Cortex of kidney (tissue), 1 donor: ENCODE measurements at places on chromosomes 7 and 10.

DNA sequence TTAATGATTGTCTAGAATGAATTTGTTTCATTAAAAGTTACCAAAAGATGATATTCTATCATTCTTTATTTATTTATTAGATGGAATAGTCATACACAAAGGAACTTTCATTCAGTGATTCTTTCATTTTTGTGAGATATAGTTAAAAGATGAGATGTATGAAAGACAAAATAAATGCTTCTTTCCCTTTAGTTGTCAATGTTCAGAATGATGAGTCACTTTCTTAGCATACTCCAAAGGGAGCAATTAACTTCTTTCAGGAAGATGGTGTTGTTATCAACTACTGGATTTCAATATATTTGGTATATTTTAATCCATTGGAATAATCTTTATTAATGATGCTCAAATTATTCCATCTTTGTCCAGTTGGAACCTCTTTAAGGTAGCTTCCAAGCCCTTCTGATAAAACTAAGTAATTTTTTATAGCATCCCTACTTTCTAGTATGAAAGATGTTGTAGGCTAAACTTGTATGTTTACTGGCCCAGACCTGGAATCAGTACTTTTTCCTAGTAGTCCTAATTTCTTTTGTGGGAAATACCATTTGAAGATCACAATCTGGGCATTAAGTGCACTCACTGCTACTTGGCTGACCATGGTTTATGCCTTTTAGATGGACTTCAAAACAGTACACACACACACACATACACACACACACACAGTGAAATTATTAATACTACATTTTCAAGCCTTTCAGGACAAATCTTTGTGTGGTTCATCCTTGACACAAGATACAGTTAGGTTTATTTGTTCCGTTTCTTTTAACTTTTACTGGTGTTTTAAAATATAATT is 2.5 kb downstream of the GIMAP7 start:
- no peak for DNase-seq

DNA sequence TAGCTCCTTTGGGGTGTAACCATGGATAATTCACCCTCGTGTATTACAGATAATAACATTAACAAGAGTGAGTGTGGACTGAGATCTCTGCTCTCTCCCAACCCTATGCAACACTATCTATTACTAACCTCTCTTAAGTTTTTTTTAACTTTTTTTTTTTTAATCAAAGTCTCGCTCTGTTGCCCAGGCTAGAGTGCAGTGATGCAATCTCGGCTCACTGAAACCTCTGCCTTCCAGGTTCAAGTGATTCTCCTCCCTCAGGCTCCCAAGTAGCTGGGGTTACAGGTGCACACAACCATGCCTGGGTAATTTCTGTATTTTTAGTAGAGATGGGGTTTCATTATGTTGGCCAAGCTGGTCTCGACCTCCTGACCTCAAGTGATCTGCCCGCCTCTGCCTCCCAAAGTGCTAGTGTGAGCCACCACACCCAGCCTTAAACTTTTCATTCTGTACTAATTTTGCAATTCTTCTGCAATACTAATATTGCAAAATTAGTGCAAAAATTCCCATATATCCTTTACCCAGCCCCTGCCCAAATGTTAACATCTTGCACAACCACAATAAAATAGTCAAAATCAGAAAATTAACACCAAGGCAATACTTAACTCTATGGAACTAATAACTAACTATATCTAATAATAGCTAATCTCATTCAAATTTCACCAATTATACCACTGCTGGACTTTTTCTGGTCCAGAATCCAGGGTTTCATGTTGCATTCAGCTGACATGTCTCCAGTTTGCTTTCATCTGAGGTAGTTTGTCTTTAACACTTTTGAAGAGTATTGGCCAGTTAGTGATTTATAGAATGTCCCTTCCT is 66.5 kb upstream of the TCF7L2 start:
- no peak for DNase-seq

DNA sequence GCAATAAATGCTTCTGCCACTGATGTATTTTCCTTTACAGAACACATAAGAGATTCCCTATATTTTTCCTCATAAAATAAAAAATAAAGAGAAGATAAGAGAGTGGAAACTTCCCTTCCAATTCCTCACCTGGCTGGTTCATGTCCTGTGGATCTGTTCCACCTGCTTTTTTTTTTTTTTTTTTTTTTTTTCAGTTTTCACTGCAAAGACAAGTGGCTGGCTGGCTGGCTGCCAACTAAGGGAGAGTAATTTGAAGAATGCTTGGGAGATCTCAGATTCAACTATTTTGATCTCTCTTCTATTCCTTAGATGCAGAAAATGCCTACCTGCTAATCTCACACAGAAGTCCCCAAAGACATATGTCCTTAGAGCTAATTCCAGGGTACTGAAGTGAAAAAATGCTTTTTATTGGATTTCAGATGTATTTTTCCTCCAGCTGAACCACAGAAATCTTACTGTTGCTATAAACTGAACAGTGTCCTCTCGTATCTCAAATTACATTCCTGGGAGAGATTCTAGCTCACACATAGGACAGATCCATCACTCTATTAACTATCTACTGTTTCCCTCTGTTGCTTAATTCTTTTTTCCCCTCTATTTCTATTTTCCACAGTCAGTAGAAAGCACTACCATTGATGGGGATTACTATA is 120.8 kb downstream of the NRCAM start:
- DNase-seq: no peak

- no peak for DNase-seq
Measured at GRCh38 chr10:132820056-132820455, 34.1 kb upstream of the NKX6-2 start.

DNA sequence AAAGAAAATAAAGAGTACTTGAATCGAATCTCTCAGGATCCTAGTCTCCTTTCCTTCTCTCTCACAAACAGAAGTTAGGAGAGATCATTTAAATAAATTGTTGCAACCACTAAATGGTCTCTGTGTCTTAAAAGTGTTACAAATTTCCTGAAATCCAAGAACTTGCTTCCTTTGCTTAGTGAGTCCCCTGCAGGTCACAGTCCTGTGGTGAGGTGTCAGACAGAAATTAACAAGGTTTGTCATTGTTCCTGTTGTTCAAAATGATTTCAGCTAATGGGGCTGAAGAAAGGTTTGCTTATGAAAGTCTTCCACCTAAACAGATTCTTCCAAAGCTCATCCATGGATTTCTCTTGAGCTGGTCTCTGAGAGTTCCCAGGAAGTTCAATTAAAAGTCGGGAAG is 151.6 kb upstream of the SLC26A5 start:
- no peak for DNase-seq

- DNase-seq: no peak
Measured at GRCh38 chr10:32308027-32308603, 38.8 kb downstream of the EPC1 start.

GRCh38 chr10:132517951-132518521 is 19.6 kb upstream of the INPP5A start:
- no peak for DNase-seq

GRCh38 chr7:158849768-158850544 is 6.4 kb upstream of the DYNC2I1 start:
- no peak for DNase-seq

DNA sequence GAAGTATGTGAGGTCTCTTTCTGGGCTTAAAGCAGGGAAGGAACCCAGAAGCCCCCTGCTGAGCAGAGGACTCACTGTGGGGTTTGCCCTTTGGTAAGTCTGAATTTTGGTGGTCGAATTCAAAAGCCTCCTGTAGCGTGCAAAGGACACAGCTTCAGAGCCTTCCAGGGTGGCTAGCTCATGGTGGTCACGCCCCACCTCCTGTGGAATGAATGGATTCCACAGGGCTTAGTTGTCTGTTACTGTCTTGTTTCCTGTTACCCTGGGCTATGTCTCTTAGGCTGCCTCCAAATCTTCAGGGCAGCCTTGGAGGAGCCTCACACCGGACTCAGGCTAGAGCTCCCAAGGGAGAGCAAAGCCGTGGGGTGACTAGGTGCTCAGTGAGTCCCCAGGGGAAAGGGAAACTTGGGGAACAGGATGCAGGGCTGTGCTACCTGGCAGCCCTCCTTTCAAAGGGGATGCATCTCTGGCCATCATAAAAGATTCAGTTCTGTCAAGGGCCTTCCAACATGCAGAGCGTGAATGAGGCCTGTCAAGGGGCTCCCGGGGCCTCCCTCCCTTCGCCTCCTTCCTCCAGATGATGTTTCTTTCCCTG is 211.7 kb downstream of the CCSER2 start:
- DNase-seq: no peak

- no peak for DNase-seq
Measured at GRCh38 chr7:25951414-25952260, 200.4 kb upstream of the NFE2L3 start.

DNA sequence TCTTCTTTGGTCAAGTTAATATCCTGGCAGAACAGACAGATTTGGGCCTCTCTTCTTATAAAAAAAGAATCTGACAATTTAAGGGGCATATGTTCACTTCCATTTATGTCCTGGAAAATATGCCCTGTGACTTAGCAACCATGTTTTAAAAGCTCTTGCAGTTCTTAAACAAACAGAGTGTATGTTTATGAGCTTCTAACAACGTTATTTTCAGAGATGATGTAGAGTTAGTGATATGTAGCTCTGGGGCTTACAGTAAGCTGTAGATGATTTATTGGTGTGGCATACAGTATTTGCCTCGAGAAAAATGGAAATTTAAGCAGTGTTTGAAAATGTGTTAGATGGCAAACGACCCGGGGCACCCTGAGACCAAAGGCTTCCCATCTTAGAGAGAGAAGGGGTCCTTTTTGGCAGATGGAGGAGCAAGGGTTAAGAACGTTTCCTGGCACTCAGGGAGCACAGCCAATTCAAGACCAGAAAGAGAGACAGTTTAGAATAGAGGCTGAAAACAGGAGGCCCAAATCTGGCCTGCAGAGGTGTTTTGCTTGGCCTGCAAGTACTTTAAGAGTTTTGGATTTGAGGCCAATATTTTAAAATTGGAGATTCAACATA is 397.5 kb downstream of the KCNMA1 start:
- no peak for DNase-seq

GRCh38 chr7:114759347-114760062 is 162.4 kb upstream of the MDFIC start:
- no peak for DNase-seq

DNA sequence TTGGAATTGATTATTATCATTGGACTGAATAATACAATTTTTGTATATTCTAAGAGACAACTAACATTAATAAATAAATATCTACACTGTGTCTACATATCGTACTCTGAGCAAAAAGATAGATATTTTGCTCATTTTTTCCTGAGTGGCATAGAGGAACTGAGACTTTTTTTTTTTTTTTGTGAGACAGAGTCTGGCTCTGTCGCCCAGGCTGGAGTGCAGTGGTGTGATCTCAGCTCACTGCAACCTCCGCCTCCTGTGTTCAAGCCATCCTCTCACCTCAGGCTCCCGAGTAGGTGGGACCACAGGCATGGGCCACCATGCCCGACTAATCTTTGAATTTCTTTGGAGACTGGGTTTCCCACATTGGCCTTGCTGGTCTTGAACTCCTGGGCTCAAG is 14.0 kb downstream of the KMT2E start:
- DNase-seq: no peak

- no peak for DNase-seq
Measured at GRCh38 chr10:759898-760477, 70.5 kb upstream of the DIP2C start.

DNA sequence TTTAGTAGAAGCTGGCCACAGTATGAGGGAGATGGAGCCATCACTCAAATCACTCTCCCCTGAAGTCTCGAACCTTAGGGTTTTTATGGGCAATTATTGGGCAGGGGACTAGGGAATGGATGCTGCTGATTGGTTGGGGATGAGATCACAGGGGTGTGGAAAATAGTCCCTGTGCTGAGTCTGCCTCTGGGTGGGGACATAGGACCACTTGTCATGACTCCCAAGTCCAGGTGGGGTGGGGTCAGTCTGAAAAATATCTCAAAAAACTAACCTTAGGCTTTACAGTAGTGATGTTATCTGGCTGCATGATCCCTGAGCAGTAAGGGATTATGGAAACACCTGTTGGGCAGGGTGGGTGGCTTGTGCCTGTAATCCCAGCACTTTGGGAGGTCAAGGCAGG is 98.6 kb downstream of the XRCC2 start:
- DNase-seq: no peak

- no peak for DNase-seq
Measured at GRCh38 chr10:1347962-1348772, 292.0 kb downstream of the WDR37 start.

- DNase-seq: no peak
Measured at GRCh38 chr10:117936141-117936540, 110.6 kb downstream of the RAB11FIP2 start.

GRCh38 chr7:81491573-81491972 is 278.3 kb downstream of the HGF start:
- no peak for DNase-seq

DNA sequence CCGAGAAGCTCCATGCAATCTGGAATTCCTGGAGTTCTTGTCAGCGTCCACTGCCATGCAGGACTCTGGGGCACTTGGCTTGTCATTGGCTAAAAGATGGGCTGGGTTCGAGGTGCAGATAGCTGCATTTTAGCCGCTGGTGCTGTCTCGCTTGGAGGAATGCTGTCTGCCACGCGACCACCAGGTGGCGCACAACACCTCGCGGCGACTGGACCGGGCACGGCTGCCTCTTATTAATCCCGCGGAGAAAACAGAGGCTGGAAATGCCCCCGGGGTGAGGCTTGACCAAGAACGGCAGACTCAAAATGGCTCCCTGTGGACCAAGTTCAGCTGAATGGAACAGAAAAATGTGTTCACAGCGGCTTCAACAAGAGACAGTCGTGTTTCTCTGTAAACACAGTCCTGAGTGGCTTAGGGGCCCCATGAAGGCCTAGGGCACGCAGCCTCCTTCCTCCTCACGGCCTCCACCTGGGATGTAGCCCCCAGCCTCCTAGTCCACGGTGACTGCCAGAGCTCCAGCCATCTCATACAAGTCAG is 46.2 kb downstream of the AOC1 start:
- no peak for DNase-seq

- DNase-seq: no peak
Measured at GRCh38 chr7:4842319-4843064, 19.3 kb downstream of the PAPOLB start.

- DNase-seq: no peak
Measured at GRCh38 chr7:154699417-154699816, 303.5 kb downstream of the PAXIP1 start.

- DNase-seq: no peak
Measured at GRCh38 chr7:30048582-30048981, 20.4 kb downstream of the PLEKHA8 start.

DNA sequence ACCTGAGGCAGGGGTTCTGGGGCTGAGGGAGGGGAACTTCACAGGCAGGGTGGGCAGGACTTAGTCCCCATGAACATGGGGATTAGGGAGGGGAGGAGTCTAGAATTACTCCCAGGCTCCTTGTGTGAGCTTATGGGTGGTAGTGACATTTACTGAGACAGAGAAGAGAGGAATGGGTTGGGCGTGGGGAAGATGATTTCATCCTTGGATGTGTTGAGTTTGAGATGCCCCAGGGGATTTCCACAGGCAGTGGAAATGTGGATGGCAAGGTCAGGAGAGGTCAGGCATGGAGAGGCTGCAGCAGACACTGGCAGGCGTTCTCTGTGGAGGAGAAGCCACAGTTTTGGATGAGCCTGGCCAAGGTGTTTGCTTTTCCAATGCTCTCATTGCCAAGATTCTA is 26.4 kb upstream of the GSDME start:
- DNase-seq: no peak

DNA sequence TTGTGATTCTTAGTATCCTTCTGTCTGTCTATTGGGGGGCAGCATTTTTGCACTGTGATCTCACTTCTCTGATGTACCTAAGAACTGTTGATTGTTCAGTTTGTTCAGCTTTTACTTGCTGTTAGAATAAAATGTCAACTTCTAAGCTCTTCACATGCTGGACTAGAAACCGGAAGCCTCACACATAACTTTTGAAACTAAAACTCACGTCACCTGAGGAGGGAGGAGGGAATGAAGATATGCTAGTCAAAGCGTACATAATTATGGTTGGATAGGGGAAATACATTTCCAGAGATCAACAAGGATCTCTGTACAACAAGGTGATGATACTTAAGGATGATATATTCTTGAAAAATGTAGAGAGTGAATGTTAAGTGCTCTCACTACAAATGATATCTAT is 609.7 kb downstream of the INHBA start:
- no peak for DNase-seq
